ENCODE measurements at places on chromosomes 12 and 14.

DNA sequence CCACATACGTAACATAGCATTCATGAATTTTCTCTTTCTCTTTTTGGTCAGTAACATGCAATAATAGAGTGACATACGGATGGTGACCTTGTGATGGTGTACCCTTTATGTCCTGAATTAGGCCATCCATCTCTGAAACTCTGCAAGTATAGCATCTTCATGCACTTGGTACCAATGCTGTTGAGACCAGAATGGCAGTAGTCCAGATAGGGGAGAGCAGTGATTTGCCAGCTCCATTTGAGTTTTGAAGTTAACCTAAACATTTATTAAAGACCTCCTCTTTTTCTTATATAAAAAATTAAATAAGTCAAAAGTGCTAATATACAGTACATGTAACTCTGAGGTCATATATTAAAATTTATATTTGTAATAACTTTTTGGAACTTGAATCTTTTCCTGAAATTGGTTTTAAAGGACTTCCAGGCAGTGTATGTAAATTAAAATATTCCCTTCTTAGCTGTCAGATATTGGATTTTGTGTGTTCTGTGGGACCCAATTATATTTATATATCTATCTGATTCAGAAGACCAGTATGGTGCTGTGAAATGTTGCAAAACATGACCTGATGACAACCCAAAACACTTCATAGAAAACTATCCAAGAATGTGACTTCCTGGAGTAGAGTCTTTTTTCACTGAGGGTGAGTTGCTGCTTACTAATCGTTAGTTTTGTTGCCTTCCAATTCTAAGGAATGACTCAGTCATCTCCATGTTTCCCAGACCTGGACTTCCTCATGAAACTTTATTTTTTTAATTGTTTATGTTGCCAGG is 3.5 kb downstream of the ELK3 start:
- no peak for DNase-seq

DNA sequence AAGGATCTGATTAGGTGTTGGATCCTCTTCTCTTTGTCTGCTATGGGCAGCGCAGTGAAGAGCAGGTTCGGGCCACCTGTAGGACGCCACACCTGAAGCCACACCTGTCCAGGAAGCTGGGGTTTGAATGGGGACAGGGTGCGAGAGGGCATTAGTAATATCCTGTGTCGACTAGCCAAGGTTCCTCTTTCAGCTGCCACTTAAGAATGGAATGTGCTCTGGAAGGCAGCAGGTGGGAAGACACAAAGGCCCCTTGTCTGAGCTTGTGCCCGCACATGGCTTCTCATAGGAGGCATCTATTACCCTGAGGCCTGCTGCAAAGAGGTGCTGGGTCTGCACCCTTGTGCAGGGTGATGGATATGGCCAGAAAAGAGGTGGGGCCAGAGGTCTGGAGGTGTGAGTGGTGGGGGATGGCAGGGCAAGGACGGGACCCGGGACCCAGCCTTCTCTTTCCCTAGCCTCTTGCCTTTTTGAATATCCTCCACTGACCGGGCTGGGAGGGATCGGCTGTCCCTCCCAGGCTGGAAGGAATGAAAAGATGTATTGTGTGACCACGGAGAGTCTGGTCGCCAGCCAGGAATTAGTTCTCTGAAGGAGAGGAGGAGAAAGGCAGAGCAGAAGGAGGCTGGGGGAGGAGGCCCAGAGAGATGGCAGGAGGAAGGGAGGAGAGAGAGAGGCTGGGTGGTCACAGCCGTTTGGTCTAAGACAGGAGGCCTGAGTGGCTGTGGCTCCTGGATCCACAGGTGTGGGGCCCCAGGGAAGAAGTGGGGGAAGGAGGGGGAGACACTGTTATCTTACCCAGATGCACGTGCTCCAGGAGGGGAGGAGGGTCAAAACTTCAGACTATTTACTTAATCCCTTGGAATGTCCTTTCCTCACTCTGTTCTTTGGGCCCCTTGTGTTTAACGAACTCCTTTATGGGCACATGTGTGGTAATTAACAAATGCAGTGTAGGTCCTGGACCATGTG is 101.5 kb downstream of the SMOC1 start:
- no peak for DNase-seq

- DNase-seq, result no peak
These were observed 575 bp downstream of the TRAF3 start for GRCh38 chr14:102777711-102778337.

GRCh38 chr12:15532364-15532977 is 210.2 kb downstream of the PTPRO start:
- peak; percentile 36 for DNase-seq

GRCh38 chr12:87509237-87509820 is 519.9 kb downstream of the C12orf50 start:
- no peak for DNase-seq

DNA sequence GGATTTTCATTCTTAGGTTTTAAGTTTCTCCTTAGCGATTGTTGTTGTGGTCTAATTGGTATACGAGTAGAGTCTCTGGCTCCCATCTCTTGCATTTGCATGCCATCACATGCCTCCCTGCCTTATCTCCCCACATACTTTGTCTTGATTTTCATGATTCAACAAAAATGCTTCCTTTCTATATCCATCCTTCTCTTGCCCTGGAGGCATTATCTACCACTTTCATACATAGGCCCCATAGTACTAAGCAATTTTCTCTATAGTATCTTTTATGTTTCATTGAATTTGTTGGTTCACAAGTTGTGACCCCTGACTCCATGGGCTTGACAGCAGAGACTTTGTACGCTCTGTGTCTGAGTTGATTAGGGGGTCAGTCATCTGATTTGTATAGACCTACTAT is 226.1 kb downstream of the ACSS3 start:
- DNase-seq, result no peak

GRCh38 chr14:78005325-78005724 is 164.8 kb upstream of the NRXN3 start:
- DNase-seq, result no peak

DNA sequence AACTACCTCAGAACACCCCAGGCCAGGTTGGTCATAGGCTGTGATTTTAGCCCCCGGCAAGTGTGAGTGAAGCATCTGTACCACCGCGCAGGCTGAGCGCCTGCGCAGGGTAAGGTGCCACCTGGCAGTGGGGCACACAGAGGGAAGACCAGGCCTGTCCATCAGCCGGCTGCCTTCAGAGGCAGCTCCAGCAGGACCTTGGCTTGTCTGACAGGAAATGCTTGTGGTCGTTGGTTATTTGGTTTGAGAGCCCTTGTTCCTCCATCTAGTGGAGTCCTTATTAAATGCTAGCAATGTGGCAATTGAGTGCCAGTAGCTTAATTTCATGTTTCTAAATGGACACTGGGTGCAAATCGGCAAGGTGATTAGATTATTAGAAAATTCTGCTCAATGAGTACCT is 27.5 kb downstream of the SLC25A29 start:
- no peak for DNase-seq

DNA sequence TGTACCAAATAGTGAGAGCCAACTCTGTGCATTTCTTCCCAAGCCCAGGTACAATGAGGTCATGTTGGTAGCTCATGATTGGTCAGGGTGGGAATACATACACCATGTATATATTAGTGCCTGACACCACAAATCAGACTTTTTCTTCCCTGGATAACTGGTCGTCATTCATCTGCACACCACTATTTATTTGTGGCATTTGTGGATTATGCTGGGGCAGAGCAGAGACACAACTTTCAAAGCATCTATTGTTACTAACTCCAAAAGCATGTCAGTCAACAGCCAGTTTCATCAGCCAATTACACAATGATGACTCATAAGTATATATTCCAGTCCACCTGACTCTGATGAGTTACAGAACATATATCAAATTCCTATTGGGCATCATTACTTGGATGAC is 181.7 kb downstream of the ADAMTS20 start:
- no peak for DNase-seq

DNA sequence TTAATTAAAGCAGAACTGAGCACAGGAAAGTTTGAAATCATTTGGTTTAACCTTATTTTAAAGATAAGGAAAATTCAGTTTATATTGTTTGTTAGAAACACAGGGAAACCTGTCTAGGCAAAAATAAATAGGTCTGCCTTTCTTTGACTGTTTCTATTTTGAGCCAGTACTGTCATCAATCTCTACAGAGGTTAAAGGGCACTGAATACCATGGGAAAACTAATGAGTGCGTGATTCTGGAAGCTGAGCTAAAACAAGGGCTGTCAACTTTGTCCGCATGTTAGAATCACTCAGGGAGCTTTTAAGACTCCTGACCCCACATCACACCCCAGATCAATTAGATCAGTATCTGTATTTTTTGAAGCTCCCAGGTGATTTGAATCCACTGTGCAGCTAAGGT is 38.8 kb downstream of the NOPCHAP1 start:
- no peak for DNase-seq

- DNase-seq, result no peak
These were observed 20.3 kb upstream of the DRAM1 start for GRCh38 chr12:101857043-101857558.

GRCh38 chr12:106301241-106301610 is 1.3 kb upstream of the TCP11L2 start:
- no peak for DNase-seq

- DNase-seq, result no peak
These were observed 7.9 kb upstream of the RILPL2 start for GRCh38 chr12:123444092-123445026.

DNA sequence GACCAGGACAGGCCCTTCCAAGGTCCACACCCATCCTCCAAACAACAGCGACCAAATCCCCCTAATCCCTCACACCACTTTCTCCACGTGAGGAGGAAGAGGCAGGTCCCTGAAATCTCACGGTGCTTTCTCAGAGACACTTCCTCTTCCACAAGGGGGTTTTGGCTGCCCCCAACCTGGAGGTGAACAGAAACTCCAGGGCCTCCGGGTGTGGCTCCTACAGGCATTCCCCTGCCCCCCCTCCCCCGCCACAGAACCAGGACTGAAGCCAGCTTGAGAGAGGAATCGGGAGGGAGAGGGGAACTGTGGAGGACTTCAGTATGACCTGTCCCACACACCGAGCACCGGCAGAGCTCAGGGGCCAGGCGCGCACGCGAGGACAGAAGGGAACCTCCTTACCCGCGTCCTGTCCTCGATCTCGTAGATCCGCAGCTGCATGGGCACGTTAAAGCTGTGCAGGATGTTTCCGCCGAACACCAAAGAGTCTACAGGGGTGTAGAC is 60.2 kb downstream of the KDM2B start:
- DNase-seq, result no peak

DNA sequence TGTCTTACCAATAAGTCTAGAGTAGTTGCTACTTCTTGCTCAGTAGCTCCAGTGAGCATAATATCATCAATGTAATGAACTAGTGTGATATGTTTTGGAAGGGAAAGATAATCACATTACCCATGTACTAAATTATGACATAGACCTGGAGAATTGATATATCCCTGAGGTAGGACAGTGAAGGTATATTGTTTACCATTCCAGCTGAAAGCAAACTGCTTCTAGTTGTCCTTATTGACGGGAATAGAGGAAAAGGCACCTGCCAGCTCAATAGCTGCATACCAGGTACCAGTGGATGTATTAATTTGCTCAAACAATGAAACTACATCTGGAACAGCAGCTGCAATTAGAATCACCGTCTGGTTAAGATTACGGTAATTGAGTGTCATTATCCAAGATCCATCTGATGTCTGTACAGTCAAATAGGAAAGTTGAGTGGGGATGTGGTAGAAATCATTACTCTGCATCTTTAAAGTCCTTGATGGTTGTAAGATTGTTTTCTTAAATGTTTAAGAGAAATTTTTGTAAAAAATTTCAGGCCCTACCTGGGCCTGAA is 100.0 kb upstream of the ARHGAP5 start:
- no peak for DNase-seq

DNA sequence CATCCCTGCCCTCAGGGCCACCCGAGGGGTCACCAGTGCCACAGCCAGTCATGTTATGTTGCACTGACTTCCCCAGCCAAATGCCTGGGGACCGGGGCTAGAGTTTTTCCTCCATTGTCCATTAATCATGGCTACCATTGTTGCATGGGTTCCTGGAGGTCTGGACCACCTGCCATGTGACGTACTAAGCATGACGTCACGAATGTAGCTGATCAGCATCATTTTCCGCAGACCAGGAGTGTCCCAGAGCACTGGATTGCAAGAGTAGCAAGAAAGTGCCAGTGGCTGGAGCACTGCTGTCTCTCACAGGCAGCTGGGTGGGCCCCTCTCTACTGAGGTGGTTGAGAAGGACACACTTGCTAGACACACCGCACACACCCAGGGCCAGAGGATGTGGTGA is 6.9 kb upstream of the C14orf180 start:
- no peak for DNase-seq

GRCh38 chr12:94593822-94594442 is 56.4 kb downstream of the TMCC3 start:
- no peak for DNase-seq

GRCh38 chr12:129844662-129845220 is 59.1 kb downstream of the TMEM132D start:
- DNase-seq, result no peak

GRCh38 chr12:6465467-6466183 is 4.9 kb downstream of the VAMP1 start:
- DNase-seq, result no peak

DNA sequence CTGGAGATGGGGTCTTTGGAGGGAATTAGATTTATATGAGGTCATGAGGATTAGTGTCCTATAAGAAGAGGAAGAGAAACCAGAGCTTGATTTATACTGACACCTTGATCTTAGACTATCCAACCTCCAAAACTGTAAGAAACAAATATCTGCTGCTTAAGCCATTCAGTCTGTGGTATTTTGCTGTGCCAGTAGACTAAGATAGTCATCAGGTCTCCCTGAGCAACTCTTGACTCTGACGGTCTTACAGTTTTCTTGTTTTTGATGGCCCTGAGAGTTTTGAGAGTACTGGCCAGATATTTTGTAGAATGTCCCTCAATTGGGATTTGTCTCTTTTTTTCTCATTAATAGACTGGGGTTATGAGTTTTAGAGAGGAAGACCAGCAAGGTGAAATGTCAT is 51.7 kb downstream of the TSHR start:
- DNase-seq, result no peak

GRCh38 chr12:15276088-15276698 is 46.1 kb upstream of the PTPRO start:
- DNase-seq, result no peak

DNA sequence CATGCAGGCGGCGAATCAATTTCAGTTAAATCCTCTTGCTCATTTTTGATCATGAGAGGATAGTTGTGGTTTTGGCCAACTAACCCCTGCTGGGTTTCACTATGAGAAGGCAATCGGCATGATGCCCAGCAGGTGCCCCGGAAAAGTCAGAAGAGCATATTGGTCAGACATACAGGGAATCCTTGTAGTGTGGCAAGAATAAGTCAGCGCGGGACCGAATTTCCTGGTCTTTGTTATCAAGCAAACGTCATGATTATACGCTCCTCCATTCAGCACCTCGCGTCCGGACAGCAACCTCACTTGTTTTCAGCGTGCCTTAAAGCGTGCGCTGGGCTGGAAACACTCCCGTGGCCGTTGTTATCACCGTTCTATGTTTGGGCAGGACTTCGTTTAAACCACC is 1.8 kb downstream of the TBC1D30 start:
- DNase-seq, result peak; percentile 86
